Heart right ventricle (tissue), 16 donors: ENCODE measurements at places on chromosomes 3 and 15. TPM values are rescaled to one million over a fixed set of nuclear protein-coding genes. Genes with fewer than 3 reads are reported as not detected.

The DTWD1 gene
- 17.0 TPM for total RNA-seq

The ARNT2 gene
- 2.3 TPM for total RNA-seq

The FGF7 gene
- 17.8 TPM for total RNA-seq

The BBS4 gene
- 18.0 TPM for total RNA-seq

The ECE2 gene
- total RNA-seq = not detected

The KCNMB3 gene
- total RNA-seq = 1.00 TPM

The TYRO3 gene
- total RNA-seq = 2.1 TPM

The ZNF80 gene
- total RNA-seq = not detected

The PGBD4 gene
- 1.2 TPM for total RNA-seq

The GHSR gene
- total RNA-seq = not detected

The CHMP2B gene
- 38.0 TPM for total RNA-seq

The PPP4R2 gene
- 53.0 TPM for total RNA-seq

The ATP11B gene
- 36.9 TPM for total RNA-seq

GRCh38 chr3:64859625-64860535 is 172.1 kb upstream of the ADAMTS9 start:
- DNase-seq = no peak

DNA sequence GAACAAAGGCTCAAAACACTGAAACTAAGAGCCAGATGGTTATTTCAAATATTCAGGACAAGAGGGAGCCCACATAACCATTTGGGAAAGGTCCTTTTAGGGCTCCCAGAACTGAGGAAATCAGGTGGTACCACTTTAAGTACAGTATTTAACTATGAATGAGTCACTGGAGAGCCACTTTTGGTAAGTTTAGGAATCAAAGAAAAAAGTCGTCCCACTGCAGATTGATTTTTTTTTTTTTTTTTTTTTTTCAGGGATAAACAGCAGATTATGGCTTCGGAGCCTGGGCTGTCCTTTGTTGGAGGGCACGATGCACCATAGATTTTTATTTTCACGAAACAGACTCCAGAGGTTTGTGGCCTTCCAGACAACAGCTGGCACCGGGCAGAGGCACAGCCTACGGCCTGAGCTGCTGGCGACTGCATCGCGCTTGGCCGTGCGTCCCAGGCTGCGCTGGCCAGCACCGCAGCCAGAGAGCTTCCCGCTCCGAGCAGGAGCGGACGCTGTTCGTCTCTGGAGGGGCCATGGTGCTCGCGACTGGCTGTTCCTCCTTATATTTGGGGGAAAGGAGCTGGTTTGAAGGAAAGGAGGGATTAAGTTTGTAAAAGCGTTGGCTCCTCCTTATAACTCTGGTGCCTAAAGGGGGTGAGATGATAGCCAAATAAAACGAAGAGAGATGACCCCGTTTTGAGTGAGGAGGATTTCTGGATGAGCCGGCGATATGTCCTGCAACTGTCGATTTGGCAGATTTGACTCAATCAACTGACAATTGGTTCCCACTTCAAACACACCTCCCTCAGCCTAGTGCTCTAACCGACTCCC is 152.9 kb upstream of the GOLIM4 start:
- no peak for DNase-seq

GRCh38 chr3:69110941-69111546 is 11.4 kb downstream of the LMOD3 start:
- DNase-seq = no peak

DNA sequence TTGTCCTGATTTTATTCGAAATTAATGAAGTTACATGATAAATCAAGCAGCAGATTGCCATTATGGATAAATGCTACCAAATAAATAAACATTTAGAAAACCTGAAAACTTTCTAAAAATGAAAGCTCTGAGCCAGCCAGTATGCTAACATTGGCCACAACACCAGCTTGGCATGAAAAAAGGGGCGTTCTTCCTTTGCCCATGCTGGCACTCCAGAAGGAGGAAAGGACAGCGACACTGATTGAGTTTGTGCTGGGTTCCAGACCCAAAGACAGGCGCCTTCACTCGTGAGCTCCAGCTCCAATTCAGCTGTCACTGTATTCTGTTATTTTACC is 5.1 kb downstream of the STIMATE start:
- DNase-seq = no peak

- no peak for DNase-seq
Measured at GRCh38 chr15:71272932-71273331, 157.7 kb downstream of the THSD4 start.

GRCh38 chr15:55526559-55527036 is 18.6 kb upstream of the DNAAF4 start:
- DNase-seq = no peak

- DNase-seq = no peak
Measured at GRCh38 chr3:119194237-119195150, 21.1 kb downstream of the UPK1B start.

GRCh38 chr15:73570355-73571032 is 62.7 kb downstream of the NPTN start:
- no peak for DNase-seq

GRCh38 chr3:71052716-71053115 is 530.8 kb downstream of the FOXP1 start:
- no peak for DNase-seq

GRCh38 chr3:143239031-143239430 is 119.5 kb downstream of the CHST2 start:
- no peak for DNase-seq

GRCh38 chr3:54870423-54870822 is 57.4 kb downstream of the LRTM1 start:
- no peak for DNase-seq

- no peak for DNase-seq
Measured at GRCh38 chr15:73965758-73966113, 26.4 kb downstream of the STOML1 start.

DNA sequence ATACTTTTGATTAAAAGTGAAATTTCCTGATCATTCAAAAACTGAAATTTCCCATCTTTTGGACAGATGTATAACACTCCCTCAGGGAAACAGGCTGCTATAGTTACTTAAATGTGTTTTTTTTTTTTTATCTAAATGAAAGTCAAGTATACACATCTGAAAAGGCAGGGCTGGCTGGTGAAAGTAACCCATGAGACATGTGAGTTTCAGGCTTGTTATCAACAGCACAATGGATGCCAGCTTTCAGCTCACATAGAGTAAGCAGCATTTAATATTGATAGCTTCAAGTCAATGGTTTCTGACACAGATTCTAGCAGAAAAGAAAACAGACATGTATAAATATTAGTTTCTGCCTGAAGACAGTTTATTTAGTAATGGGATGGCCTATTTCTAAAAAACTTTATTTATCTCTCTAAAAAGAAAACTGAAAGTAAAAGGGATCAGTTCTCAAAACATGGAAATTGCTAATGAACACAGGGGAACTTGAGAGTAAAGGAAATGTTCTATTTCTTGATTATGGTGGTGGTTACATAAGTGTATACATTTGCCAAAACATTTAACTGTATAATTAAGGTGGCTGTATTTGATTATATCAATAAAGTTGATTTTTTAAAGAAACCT is 89.7 kb upstream of the CMC1 start:
- DNase-seq = no peak

GRCh38 chr15:40949756-40950207 is 3.5 kb upstream of the CHAC1 start:
- no peak for DNase-seq

DNA sequence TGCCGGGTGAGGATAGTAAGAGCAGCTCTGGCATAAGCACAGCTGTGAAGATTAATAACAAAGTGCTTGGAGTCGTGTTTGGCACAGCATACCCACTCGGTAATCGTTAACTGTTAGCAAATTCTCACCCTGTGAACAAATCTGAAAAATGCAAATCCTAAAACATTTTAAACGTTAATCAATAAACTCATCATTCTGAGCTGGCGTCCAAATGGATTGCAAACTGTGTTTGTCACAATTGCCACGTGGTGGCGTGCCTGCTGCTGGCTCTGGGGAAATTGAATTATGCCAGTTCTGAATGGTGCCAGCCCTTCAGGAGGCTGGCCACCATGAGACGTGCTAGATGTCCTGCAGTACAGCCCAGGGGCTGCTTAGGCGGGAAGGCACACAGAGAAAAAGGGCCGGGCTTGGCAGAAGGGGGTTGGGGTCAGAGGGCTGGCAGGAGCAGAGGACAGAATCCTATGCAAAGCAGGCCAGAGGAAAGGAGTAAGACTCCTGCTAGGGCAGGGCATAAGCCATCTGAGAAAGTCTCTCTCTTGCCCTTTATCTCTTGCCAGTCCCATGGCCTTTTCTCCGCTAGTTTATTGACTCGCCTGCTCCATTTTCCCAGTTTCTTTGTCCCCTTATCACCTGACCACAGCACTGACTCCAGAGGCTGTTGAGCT is 22.1 kb upstream of the POLG start:
- no peak for DNase-seq

GRCh38 chr3:171090321-171090720 is 63.8 kb upstream of the SLC2A2 start:
- DNase-seq = no peak

GRCh38 chr3:156311431-156311830 is 191.1 kb downstream of the KCNAB1 start:
- DNase-seq = no peak

- no peak for DNase-seq
Measured at GRCh38 chr3:11672363-11672762, 28.6 kb upstream of the VGLL4 start.

DNA sequence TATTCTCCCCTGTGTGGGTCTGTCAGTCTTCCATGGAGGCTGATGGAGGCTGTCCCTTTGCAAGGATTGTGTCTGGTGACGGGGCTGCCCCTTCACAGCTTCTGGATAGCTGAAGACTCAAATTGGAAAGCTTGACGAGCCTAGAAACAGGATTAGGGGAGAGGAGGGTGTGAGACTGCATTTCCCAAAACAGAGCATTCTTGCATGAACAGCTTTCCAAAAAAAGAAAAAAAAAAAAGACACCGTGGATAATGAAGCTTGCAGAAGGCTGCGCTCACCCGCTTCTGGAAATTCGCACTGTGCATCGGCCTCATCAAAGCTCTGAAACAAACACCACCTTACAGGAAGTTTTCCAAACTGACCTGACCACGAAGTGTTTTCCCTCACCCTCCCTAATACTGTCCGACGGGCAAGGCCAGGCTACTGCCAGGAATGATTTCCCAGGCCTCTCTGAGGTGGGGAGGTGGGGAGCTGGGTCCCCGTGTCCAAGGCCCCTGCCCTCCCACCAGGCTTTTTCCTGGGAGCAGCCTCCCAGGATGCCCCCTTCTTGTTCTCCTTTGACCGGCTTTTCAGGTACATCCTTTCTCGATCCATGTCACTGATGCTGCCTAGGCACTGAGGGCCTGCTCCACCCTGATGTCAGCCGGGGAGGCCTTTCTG is 24.9 kb upstream of the MUC4 start:
- no peak for DNase-seq

- DNase-seq = no peak
Measured at GRCh38 chr3:171284308-171285075, 175.7 kb downstream of the TNIK start.

DNA sequence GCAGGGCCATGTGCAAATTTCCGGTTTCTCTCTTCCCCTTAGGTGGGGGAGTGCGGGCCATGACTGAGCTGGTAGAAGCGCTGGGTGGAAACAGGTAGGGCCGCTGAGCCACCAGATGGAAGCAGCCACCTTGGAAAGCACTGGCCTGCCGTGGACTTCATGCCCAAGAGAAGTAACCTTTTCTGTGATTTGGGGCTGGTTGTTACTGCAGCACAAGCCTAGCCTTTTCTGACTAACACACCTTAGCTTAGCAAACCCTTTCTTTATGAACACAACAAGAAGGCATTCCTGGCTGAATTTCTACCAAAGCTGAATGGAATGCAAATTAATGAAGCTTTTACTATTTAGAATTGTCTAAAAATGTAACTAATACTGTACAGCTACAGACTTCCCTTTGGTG is 149.6 kb upstream of the UBE2E1 start:
- DNase-seq = no peak

DNA sequence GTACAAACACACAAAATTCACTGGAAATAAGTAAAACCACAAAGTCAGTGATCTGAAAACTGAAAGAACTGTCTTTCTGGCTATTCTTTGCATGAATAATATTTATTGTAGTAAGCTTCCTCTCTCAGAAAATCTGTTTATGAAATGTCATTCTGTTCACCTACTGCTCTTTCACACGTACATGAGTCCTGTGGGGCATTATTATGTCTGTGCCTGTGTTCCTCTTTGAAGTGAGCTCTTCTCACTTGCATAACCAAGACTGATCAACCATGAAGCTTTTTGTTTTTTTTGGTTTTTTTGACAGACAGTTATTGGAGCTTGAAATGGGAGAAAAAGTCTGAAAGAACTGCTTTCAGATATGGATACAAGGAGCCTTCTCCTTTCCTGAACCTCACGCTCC is 195.8 kb downstream of the PLCH1 start:
- DNase-seq = no peak

DNA sequence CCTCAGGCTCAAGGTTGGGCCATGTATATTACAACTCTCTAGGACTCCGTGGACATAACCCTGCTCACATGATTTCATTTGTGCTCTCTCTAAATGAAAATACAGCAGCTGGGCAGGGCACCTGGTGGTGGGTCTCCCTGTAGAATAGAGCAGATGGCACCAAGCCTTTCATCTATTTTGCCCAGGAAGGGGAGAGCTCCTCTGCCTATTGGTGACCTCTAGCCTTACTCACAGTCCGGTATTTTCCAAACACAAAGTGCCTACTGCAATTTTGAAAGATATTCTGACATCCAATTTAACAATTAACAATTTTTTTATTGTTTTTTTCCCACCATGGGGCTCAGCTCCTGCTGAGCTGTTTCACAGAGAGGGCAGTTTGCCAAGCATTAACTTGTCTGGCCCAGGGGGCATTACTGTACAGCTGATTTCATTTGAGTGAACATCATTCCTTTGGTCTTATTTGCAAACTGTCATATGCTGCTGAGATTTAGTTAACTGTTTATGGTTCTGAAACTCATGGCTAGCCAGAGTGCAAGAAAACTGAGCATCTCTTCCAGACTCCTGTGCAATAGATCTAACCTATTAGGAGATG is 474.0 kb downstream of the EPHB1 start:
- DNase-seq = no peak

DNA sequence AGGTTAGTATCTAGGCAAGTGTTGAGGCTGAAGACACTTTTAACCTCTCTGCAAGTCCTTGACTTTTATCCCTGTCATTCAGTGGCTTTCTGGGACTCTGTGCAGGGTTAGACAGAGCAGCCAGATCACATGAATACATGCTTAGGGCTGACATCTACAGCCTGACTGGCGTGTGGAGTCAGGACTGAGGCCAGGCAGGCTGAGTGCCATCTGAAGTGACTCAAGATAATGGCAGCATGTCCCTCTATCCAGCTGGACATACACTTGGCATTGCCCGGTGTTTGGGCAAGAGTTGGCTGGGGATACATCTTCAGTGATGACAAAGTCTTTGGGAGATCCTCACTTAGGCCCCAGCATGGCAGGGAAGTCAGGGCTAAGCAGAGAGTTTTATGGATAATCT is 22.4 kb downstream of the DUOX2 start:
- peak; percentile 42 for DNase-seq

GRCh38 chr15:38041576-38041975 is 107.1 kb downstream of the TMCO5A start:
- no peak for DNase-seq

- DNase-seq = no peak
Measured at GRCh38 chr3:179063945-179064560, 7.6 kb downstream of the ZMAT3 start.

GRCh38 chr15:94509259-94509658 is 277.9 kb downstream of the MCTP2 start:
- DNase-seq = no peak

- DNase-seq = peak; percentile 74
Measured at GRCh38 chr15:20340931-20341661, 200.5 kb downstream of the GOLGA6L6 start.
